Vagina (tissue), 2 donors: ENCODE measurements at places on chromosomes 1 and 21. TPM values are rescaled to one million over a fixed set of nuclear protein-coding genes. Genes with fewer than 3 reads are reported as not detected.

DNA sequence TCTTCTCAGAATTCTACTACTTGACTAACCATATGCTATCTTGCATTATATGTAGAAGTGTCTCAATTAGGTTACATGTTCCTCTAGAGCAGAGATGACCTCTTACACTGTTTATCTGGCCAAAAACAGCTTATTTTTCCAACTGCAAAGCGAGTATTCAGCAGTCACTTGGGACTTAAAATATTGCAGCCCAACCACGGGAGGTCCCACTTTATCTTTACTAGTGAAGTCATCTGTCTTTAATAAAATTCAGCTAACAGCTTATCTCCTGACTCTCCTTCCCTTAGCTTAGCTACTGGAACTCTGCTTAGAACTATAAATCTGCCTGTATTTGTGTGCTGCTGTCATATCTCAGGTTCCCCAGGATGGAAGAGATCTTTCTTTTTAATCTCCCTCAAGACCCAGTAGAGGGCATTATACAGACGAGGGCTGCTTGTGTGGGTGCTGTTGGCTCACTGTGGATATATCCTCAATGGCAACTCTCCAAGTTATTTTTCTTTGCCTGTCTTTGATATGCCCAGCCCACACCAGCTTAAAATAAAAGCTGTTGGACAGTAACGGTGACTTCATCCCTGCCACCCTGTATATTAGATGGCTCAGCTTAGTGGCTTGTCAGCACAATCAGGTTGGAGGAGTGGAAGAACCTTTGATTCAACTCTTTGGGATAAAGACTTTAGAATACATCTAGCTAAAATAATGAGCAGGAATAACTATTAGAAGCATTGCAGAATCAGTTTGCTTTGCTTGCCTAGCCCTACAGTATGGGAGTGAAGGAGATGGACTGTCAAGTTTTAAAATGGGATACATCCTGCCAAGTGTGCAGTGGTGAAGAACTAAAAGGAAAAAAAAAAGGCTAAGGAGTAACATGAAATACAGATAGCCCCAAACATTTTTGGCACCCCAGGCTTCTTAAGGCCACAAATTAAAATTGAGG, 9.6 kb downstream of the ENSA start:
- H3K4me3 ChIP-seq, result no peak overlapping the region
- peak overlapping the region; percentile 53 for H3K27ac ChIP-seq
- H3K27me3 ChIP-seq, result no peaks in the 10 kb centered on the region
- peaks cover 34% of the 10 kb centered on the region for H3K36me3 ChIP-seq
- DNase-seq, result no peak

DNA sequence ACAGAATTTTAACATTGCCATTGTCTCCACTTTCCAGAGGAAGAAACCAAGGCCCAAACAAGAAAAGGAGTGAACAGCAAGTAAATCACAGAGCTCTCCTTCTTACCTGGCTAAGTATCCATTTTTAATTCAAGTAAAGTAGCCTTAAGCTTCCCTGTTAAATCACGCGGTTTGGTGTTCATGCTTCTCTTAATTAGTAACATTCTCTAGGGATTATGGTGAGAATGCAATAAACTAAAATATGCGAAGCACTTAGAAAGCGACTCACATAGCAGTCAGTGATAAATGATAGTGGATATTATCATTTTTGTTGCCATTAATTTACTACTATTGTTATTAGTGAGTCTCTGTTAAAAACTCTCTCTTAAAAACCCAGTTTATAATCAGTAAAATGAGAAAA, 630.5 kb upstream of the TMPRSS15 start:
- H3K36me3 ChIP-seq, result no peaks in the 10 kb centered on the region
- no peak overlapping the region for H3K27ac ChIP-seq
- no peaks in the 10 kb centered on the region for H3K27me3 ChIP-seq
- no peaks in the 10 kb centered on the region for H3K4me1 ChIP-seq
- H3K4me3 ChIP-seq, result no peak overlapping the region

DNA sequence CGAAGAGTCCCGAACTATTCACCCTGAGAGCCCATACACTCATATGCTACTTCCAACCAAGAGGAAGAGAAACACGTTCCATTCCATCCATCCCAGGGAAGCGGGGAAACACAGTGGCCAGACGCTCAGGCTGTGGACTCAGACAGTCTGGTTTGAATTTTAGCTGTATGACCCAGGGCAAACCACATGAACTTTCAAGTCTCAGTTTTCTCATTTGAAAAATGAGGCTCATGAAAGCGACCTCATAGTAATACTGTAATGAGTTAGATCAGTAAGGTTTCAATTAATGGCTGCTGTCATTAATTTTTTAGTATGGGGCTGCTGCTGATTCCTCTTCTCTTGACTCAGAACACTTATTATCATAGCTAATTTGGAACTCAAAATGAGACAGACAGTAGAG, 1.5 kb downstream of the FCRL4 start:
- H3K36me3 ChIP-seq, result no peaks in the 10 kb centered on the region
- no peak overlapping the region for H3K4me3 ChIP-seq
- no peak for DNase-seq
- H3K27ac ChIP-seq, result no peak overlapping the region
- H3K27me3 ChIP-seq, result no peaks in the 10 kb centered on the region

DNA sequence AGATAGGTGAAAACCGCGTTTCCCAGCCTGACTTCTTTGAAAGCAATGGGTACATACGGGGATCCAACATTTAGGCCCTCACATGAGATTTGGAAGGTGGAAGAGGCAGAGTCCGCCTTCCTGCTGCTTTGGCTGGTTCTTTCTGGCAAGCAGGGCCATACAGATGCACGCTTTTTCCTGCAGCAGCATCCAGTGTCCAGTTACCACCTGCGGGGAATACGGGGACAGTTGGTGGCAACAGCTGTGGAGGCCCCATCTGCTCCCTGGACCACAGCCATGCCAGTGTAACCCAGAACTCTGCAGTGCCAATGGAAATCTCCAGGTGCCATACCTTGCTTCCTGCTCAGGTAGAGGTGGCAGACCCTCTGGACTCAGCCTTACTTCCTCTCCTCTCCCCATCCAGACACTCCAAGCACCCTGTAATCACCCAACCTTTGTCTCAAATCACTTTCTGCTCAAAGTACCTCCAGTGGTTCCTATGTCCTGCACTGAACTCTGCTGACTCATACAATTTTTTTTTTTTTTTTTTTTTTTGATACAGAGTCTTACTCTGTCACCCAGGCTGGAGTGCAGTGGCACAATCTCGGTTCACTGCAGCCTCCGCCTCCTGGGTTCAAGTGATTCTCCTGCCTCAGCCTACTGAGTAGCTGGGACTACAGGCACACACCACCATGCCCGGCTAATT, 68.3 kb downstream of the SLC16A1 start:
- no peaks in the 10 kb centered on the region for H3K27me3 ChIP-seq
- H3K4me1 ChIP-seq, result no peaks in the 10 kb centered on the region
- no peak overlapping the region for H3K4me3 ChIP-seq
- no peaks in the 10 kb centered on the region for H3K36me3 ChIP-seq

GRCh38 chr1:2155788-2156187, 38.8 kb downstream of the FAAP20 start:
- no peaks in the 10 kb centered on the region for H3K27me3 ChIP-seq

DNA sequence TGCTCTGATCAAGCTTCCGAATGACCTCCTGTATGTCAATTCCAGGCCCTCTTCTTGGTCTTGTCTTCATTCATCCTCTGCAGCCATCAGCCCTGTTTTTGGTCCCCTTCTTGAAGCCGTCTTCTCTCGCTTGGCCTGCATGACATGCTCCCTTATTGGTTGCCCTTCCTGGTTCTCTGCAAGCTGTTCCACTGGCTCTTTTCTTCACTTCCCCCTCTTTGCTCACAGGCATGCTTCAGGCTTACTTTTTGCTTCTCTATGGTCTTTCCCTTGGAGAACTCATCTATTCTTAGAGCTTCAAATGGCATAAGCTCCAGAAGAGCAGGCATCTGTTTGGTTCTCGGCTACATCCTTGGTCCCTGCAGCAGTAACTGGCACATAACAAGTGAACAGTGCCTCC, 38.8 kb downstream of the PDPN start:
- no peak overlapping the region for H3K27ac ChIP-seq
- H3K36me3 ChIP-seq, result no peaks in the 10 kb centered on the region
- DNase-seq, result no peak
- no peaks in the 10 kb centered on the region for H3K27me3 ChIP-seq

DNA sequence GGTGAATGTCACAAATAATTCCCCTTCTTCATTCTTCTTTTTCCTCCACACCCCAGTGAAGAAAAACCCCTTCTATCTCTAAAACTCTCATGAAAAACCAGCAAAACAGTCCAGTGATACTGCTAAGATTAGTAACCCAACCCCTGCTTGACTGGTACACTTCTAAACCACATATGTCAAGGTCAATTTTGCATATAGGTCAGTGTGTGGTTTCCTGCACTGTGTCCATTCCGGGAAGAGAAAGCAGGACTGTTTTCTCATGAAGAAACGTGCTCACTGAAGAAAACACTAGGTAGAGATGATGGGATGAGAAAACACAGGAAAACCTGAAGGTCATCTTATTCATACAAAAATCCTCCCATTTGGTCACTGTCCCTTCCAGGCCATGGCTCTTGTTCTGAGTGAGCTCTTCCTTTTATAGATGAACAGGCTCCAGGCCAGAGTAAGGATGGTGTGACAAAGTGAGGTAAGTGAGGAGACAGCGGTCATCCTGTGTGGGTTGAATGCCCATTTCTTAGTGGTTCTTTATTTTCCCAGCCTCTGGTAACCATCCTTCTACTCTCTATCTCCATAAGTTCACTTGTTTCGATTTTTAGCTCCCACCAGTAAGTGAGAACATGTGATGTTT, 122.7 kb downstream of the FASLG start:
- no peaks in the 10 kb centered on the region for H3K36me3 ChIP-seq
- no peaks in the 10 kb centered on the region for H3K27me3 ChIP-seq
- no peak overlapping the region for H3K4me3 ChIP-seq
- no peak overlapping the region for H3K27ac ChIP-seq
- no peaks in the 10 kb centered on the region for H3K4me1 ChIP-seq

The TEKT2 gene
- total RNA-seq, result not detected

- DNase-seq, result no peak
- no peaks in the 10 kb centered on the region for H3K36me3 ChIP-seq
- H3K4me1 ChIP-seq, result peaks cover 25% of the 10 kb centered on the region
- H3K27me3 ChIP-seq, result no peaks in the 10 kb centered on the region
Measured at GRCh38 chr1:8629241-8630091, 188.0 kb downstream of the RERE start.
